Neural progenitor cell (in vitro differentiated cells): ENCODE measurements at places on chromosomes 2 and 18.

GRCh38 chr18:11847811-11848210, 3.4 kb upstream of the CHMP1B start:
- DNase-seq, result no peak

DNA sequence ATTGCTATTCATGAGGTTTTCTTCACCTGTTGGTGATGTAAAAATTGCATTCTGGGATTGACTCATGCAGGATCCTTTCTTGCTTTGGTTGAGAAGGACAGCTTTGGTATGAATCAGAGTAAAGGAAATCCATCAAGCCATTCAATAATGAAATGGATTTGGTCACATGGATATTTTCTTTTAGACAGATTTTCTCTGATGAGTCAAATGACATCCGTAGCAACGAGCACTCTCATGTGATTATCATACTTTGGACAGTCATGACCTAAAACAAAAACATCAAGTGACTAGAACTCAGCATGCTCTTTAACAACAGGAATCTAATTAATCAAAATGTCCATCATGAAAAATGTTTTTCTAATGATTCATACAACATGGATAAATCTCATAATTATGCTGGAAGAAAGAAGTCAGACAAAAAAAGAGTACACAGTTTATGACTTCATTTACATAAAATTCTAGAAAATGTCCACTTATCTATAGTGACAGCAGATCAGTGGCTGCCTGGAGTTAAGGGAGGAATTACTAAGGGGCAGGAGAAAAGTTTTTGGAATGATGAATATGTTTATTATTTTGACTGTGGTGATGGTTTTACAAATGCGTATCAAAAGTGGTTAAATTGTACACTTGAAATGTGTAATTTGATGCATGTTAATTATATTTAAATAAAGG, 30.7 kb downstream of the TRAK2 start:
- DNase-seq, result no peak

- no peak for DNase-seq
Observed at GRCh38 chr2:23532391-23533337, 147.7 kb downstream of the KLHL29 start.

- peak; percentile 12 for DNase-seq
Observed at GRCh38 chr2:45585267-45585861, 25.7 kb downstream of the SRBD1 start.

GRCh38 chr18:79510731-79511241, 115.1 kb downstream of the NFATC1 start:
- no peak for DNase-seq

GRCh38 chr2:207764096-207764630, 5.5 kb downstream of the FZD5 start:
- peak; percentile 41 for DNase-seq

- DNase-seq, result peak; percentile 55
Observed at GRCh38 chr2:56014046-56014730, 90.6 kb upstream of the EFEMP1 start.

- no peak for DNase-seq
Observed at GRCh38 chr2:28434600-28434989, 41.9 kb downstream of the FOSL2 start.

DNA sequence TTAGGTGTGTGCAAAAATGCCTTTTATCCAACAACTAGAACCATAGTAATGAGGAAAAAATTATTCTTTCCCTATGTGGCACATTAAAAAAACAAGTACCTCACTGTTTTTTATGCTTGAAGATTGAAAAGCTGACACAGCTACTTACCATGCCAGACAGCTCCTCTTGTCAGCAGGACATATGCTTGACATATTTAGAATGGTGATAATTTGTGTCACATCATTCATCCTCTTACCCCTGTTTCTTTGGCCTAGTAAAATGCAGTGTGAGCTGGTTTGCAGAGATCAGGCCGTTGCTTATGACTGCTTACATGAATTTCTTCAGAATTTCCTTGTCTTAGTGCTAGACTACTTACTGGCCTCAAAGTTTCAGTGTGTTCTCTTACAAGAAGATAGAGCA, 869.9 kb downstream of the LRP1B start:
- DNase-seq, result no peak

GRCh38 chr2:230666885-230667712, 45.5 kb upstream of the CAB39 start:
- DNase-seq, result peak; percentile 26

DNA sequence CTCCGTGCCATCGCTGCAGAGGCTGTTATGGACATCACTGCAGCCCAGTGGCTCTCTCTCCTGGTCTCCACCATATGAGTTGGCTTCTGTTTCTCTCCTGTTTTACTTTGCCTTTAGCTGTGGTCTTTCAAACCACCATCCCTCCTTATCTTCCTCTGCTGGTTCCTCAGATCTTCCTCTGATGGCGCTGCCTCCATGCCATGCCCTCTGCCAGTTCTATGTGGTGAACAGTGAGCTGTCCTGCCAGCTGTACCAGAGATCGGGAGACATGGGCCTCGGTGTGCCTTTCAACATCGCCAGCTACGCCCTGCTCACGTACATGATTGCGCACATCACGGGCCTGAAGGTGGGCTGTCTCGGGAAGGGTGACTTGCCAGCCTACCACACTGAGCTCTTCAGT, 13.1 kb downstream of the TYMS start:
- DNase-seq, result no peak

DNA sequence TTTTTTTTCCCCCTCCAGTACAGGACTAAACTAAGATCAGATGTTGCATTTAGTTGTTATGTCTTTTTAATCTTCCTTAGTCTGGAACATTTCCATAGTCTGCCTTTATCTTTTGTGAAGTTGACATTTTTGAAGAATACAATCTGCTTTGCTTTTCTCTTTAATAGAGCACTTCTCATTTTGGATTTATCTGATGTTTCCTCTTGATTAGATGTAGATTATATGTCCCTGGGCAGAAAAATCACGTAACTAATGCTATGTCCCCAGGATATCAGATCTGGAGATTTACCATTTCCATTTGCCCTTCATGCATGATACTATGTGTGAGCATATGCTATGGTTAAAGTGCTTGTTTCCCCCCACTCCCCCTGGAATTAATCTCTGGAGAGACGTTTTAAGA, 6.2 kb downstream of the ZNF638 start:
- DNase-seq, result no peak

GRCh38 chr2:236827997-236828396, 257.7 kb upstream of the COPS8 start:
- DNase-seq, result peak; percentile 38

DNA sequence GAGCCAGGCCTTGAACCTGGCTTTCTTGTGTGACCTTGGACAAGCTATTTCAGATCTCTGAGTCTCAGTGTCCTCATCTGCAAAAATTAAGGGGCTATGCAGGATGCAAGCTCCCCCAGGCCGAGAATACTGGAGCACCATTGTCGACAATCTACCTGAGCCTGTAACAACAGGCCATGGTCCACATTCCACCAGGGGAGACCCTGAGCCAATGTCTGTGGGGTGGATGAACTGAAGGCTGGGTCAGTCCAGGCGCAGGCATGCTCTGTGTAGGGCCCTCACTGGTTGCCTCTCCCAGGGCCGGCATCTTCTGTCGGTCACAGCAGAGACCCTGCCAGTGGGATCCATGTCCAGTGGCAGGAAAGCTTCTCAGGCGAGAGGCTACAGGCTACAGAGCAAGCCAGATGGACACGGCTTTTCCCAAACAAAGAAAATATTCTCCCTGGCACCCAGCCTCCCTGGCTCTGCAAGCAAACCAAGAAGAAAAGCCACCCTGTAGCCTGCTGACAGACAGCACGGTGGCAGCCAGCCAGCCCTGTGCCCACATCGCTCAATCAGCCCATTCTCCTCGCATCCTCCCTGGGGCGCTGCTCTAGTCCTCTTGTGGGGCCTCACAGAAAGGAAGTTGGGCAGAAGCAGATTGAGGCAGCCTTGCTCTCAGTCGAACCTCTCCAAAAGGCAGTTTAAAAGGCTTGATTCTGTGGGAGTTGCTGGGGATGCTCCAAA, 48.7 kb upstream of the FZD7 start:
- no peak for DNase-seq

GRCh38 chr2:201228271-201228911, 31.9 kb upstream of the CASP8 start:
- DNase-seq, result no peak

DNA sequence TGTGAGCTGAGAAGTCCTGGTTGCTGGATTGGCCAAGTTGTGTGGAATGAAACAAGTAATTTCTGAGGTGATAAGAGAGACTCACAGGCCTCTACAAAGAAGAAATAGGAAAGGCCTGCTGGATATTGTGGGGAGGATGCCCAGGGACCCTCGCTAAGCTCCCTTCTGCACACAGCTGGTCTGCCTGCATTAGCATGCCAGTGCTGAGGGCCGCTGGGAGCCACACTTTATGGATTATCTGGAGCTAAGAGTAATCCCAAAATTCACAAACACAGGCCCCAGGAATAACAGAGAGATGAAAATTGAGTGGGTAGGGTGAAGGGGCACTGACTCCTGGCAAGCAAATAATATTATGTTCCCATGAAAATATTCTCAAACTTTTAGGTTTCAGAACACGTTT, 114.9 kb upstream of the SIX3 start:
- DNase-seq, result no peak

GRCh38 chr18:63320975-63321265, 1.4 kb upstream of the BCL2 start:
- DNase-seq, result no peak

DNA sequence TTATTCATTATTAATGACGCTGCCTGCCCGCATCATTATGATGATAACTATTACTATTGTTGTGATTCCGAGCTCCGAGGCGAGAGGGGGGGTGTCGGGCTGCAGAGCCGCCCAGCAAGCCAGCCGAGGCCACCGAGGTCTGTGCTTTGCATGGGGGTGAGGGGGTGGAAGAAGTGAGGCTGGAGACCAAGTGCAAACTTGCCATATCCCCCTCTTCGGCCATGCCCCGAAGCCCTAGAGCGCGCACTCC, 3.6 kb downstream of the BCL11A start:
- DNase-seq, result no peak

DNA sequence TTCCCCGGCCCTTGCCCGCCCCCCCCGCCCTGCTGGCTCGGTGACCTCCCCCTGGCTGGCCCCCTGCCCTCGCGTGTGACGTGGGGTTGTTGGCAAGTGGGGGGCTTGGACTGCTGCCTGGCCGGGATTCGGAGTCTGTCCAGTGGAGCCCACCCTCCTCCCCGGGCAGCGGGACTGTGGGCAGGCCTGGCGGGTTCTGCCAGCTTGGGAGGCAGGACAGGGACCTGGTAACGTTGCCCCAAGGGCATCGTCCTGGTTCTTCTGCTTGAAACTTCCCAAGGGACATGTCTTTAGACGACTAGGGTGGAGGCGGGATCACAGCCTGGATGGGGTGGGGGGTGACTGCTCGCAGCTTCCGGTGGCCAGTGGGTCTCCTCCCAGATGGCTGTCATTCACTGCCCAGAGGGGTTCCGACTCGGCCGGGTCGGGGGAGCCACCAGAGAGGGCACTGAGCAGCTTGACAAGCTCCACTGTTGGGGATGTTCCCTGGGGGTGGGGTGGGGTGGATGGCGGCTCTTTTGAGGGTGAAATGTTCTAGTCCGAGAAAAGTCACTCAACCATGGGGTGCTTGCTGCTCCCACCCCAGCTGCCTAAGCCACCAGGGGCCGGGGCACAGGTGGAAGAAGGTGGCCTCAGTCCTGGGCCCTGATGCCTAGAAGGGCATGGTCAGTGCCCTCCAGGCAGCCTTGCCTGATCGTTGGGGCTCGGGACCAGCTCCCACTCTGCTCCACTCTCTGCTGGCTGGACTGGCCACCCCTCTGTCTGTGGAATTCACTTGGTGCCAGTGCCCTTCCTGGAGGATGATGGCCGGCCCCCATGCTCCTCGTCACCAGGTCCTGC, 4.3 kb upstream of the HS6ST1 start:
- peak; percentile 37 for DNase-seq

DNA sequence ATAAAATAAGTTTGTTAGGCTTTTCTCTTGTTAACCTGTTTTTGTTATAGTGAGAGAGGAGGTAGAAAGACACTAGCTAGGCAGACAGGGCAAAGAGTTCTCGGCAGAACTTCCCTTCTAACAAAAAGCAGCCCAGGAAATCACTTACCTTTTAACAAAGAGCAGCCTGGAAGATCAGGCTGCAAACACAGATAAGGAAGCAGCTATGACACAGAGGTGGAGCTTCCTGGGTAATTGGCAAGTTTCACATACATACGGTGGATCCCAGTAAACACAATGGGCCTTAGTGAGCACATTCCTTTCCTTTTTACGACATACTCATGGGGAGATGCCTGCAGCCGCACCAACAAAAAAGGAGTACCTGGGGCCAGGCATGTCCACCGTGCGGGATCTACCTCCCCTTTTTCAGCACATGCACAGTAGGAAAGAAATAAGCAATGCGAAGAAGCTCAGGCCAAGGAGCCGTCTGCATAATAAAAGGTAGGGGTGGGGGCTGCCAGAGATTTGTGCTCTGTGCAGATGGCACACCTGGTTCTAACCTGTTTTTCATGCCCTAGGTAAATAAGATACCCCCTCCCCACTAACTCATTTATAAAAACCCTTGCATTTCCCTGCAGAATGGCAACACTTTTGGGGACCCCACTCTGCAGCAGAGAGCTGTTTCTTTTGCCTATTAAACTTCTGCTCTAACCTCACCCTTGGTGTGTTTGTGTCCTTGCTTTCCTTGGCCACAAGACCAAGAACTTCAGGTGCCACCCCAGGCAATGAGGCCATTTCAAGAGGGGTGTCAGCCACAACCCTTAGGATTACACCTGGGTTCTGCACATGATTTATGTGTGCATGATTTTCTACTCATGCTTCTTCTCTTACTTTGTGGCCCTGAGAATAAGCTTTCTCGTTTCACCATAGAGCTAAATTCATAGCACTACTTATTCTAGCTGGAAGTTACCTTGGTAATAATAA, 26.5 kb downstream of the MDH1 start:
- DNase-seq, result peak; percentile 70

DNA sequence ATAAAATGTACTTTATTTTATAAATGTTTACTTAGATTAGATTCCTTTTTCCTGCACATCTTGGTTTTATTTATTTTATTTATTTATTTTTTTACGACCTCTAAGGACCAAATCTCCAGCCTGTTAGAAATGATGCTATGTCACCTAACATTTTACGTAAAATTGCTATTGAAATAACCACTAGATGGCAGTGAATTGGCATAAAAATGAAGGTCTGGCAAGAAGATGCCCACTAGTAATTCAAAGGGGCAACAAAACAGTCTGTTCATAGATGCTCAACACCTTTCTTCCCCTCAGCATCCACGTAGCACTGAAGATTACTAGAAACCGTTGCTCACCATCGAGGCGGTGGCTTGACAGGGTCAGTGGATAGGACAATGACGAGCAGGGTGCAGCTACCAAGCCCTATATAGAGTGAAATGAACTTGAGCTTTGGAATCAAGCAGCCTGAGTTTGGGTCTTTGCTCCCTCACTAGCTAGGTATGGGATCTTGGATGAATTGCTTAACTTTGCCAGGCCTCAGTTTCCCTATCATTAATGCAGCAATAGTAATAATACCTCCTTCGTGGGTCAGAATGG, 128.7 kb upstream of the L3MBTL4 start:
- peak; percentile 42 for DNase-seq

- no peak for DNase-seq
Observed at GRCh38 chr2:241239552-241240202, 51.2 kb downstream of the ANO7 start.
